ENCODE measurements at places on chromosomes 1 and 21.

DNA sequence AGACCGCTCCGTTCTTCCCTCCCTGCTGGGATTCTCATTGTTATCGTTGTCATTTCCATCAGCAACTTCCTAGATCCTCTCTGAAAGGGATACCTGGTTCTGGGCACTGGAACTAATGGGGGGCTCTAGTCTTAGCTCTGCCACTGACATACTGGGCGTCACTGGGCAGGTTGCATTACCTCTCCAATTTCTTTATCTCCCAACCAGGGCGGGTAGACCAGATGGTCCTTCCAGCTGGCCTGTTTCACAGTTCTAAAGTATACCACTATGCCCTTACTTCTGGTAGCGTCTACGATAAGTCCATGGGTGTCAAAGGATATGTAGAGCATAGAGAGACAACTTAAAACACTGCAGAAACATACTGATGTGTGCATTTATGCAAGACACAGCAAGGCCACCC is 1.4 kb downstream of the GPR37L1 start:
- DNase-seq: no peak

DNA sequence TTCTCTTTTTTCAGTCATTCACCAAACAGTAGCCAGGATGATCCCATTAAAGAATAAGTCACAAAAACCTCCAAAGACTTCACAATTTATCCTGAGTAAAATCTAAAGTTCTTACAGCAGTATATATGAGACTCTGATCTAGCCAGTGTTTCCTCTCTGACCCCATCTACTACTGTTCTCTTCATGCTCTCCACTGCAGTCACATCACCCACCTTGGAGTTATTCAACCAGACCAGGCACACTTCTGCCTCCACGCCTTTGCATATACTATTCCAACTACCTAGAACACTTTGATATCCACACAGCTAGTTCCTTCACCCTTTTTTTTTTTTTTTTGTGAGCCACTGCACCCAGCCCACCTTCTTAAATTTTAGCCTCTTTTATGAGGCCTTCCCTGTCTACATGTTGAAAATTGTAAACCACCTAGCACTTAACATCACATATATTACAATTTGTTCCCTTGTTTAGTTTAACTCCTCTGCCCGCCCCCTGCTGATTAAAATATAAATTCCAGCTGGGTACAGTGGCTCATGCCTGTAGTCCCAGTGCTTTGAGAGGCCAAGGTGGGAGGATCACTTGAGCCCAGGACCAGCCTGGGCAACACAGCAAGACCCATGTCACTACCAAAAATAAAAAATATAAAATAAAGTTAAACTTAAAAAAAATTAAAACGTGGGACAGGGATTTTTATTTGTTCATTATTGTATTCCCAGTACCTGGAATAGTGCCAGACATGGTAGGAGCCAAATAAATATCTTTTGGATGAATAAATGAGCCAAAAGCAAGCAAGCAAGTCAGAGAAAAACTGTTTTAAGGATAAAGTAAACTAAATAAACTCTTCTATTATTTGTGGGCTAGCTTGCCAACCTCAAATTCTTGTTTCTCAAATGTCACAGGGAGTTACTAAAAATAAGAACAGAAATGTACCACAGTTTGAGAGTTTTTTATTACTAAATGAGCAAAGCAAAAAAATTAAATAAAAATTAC is 35.2 kb upstream of the MUTYH start:
- no peak for DNase-seq

GRCh38 chr1:233379869-233380438 is 52.4 kb downstream of the MAP3K21 start:
- DNase-seq: no peak

DNA sequence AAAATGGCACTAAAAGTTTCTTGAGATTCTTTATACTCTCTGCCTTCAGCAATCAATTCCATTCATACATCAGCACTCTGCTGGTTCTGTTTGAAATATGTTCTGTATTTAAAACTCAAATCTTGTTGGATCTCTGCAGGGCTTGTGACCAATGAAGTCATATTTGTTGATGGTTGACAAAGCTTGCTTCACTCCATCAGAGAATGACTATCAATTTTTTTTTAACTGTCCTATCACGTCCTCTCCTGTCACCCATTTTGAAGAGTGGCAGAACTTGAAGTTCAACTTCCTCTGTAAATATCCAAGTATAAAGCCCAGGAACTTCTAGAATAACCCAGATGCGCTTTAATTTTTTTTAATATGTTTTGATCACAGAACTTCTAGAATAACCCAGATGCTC is 10.9 kb downstream of the PRDX6 start:
- DNase-seq: no peak

GRCh38 chr1:87393445-87394085 is 64.9 kb downstream of the LMO4 start:
- no peak for DNase-seq

GRCh38 chr1:232378266-232379062 is 251.5 kb downstream of the SIPA1L2 start:
- no peak for DNase-seq

GRCh38 chr1:167981933-167982332 is 45.1 kb upstream of the MPC2 start:
- no peak for DNase-seq

DNA sequence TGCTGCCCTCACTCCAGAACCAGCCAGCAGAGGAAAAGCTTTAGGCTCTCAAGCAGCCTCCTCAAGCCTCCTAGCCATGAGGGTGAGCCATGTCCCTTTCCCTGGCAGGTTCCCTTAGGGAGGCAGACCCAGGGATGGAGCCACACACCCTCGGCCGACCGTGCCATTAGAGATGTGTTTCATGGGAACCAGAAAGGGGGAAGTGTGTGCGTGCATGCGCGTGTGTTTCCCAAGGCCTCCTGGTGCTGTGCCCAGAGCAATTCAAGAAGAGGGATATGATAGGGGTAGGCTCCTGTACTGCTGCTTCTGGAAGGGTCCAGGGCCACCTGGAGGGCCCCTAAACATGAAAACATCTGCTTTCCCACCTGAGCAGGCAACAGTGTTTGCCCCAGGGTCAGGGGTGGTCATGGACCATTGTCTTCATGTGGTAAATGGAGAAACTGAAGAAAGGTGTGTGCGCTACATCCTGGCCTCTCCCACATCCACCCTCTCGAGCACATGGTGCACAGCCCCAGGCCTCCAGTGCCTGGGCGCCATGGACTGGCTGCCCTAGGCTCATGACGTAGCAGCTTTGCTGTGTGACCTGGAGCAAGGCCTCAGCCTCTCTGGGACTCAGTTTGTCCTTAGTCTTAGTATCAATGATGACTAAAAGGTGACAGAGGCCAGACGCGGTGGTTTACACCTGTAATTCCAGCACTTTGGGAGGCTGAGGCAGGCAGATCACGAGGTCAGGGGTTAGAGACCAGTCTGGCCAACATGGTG is 48.1 kb downstream of the SYF2 start:
- DNase-seq: no peak

DNA sequence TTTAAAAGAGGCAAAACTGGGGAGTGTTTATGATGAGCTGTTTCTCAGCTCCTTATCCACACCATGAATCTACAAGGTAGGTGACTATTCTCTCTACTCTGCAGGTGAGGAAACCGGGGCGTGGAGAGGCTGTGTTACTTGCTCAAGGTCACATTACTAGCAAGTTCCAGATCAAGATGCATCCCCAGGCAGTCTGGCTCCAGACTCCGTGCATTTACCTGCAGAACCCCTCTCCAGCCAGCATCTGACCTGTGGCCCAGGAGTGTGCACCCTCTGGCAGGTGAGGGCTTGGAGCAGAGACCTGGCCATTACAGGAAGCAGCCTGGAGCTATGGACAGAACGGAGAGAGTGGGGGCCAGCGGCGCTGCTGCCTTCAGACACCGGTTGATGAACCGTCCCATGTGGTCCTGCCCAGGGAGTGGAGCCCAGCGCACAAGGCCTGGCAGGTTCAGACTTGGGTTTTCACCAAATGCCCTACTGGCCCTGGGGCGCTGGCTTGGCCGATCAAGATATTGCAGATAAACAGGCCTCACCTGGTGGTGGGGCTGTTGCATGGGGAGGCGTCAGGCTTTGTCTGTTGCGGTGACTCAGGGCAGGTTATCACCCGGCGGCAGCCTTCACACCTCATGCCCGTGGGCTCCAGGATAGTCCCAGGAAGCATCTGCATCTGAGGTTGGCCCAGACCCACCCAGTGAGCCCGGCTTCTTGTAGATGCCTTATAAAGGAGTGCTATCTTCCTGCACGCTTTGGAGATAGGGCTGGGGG is 29.2 kb upstream of the WNT4 start:
- DNase-seq: no peak

GRCh38 chr1:4164965-4165364 is 264.9 kb upstream of the C1orf174 start:
- no peak for DNase-seq

DNA sequence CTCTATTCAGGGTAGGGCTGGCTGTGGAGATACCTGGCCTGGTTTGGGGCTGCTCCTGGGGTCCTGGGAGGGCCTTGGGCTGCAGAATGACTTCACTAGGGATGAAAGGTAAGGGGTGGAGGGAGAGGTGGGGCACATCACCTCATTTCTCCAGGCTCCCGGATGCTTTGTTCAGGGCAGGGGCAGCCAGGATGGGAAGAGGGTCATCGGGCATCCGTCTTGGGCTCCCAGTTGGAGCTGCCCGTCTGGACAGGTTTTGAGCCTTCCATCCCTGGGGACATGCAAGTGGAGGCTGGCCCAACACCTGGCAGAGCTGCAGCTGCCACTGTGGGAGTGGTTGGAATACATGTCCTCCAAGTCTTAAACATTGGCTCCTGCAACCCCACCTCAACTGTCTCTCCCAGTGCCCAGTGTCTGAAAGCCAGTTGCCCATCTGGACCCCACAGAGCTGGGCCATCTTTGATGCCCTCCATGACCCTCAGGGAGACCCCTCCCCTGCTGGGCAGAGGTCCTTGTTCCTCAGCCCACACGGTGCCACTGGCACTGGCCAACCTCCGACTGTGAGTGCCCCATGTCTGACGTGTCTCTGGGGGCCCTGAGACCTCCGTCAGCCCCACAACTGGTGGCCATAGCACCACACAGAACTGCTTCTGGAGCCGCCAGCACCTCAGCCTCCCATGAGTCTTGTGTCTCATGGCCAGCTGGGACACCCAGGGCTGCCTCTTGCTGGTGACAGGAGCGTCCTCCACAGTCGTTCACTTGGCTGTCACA is 52.8 kb downstream of the TRIM11 start:
- no peak for DNase-seq

- no peak for DNase-seq
Measured at GRCh38 chr1:15337656-15338402, 71.9 kb upstream of the EFHD2 start.

DNA sequence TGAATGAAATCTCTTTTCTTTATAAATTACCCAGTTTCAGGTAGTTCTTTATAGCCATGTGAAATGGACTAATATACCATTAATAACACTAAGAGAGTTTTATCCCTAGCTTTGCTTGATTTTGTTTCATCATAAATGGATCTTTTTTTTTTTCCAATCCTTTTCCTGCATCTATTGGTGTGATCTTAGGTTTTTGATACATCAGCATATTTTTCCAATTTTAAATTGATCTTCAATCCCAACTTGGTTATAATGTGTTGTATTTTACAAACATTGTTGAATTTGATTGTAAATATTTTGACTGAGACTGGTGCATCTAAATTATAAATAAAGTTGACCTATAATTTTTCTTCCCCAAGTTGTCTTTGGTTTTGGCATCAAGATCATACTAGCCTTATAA is 4.3 kb upstream of the RTCA start:
- no peak for DNase-seq

GRCh38 chr1:1399872-1400575 is 889 bp upstream of the CCNL2 start:
- DNase-seq: no peak

DNA sequence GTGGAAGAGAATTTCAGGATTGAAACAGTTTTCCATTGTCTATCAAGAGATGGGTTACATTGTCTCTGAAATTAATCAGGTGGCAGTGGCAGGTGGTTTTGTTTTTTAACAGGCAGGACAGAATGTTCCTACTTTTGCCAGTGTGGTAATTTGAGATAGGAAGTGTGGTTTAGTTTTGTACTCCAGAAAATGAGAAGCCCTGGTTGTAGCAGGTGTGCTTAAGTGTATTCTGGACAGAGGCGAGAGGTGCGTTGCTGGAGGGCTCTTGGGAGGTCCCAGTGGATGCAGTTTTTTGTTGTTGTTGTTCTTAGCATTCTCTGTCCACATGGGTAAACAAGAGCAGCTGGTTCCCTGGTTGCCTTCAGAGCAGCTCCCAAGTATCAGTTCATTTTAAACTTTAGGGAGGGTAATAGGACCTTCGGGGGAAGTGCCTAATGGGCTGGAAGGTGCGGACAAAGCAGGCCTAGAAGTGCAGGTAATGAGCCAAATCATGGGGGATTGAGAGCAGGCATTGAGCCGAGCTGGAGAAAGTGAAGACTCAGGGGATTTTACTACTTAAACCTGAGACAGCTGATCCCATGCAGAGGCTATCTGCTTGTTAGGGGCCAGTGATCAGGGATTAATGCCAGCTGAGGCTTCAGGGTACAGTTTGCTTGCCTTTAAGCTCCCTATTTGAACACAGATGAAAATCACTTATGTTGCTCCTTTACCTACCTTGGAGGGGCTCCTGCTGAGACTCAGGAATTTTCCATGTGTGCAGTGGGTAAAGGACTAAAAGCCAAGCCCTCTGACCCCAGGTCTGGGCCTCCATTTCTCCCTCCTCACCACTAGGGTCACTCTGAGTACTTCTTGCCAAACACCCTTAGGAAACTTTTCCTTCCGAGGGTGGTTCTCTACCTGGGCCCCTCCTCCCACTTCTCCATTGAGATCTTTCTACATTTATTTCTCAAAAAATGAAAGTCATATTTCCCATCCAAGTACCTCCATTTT is 6.1 kb downstream of the PFKFB2 start:
- DNase-seq: no peak

GRCh38 chr1:2972011-2972878 is 49.0 kb upstream of the ACTRT2 start:
- DNase-seq: no peak

DNA sequence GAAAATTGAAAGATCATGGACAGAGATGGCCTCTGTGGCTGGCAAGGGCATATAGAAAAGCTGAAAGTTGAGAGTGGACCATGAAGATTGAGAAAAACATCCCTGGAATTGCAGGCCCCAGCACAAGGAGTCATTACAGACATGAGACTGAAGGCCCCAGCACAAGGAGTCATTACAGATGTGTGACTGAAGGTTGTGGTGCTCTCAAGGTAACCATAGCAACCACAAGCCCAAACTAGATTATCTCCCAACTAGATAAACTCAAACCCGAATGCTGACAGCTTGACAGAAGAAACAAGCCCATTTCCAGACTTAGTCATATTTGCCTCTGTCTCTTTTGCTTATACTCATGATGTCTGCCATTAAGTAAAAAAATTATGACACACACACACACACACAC is 1252.1 kb upstream of the ADGRL4 start:
- DNase-seq: no peak

Data from muscle of arm (tissue), 14 donors.